ENCODE measurements at places on chromosomes 2 and 18. TPM values are rescaled to one million over a fixed set of nuclear protein-coding genes. Genes with fewer than 3 reads are reported as not detected.
A peak's percentile ranks its signal among the peaks of the same experiment; 100 is the strongest.

The MEP1B gene
- total RNA-seq: not detected

The ABCG8 gene
- total RNA-seq: not detected

The NPAS2 gene
- total RNA-seq: 11.0 TPM

The KCNJ13 gene
- not detected for total RNA-seq

The PLA2R1 gene
- 1.3 TPM for total RNA-seq

The SERPINB13 gene
- not detected for total RNA-seq

The NEU2 gene
- total RNA-seq: not detected

The IL1B gene
- total RNA-seq: 0.65 TPM

The AKAIN1 gene
- not detected for total RNA-seq

The KCNJ3 gene
- total RNA-seq: 0.12 TPM

The IMPA2 gene
- total RNA-seq: 89.9 TPM

The GLI2 gene
- total RNA-seq: 4.0 TPM

The MAL gene
- 63.8 TPM for total RNA-seq

The SKA1 gene
- 23.9 TPM for total RNA-seq

GRCh38 chr2:30026091-30027055, 105.0 kb upstream of the ALK start:
- DNase-seq: peak; percentile 1

- DNase-seq: no peak
Measured at GRCh38 chr2:214233164-214233563, 177.7 kb upstream of the VWC2L start.

DNA sequence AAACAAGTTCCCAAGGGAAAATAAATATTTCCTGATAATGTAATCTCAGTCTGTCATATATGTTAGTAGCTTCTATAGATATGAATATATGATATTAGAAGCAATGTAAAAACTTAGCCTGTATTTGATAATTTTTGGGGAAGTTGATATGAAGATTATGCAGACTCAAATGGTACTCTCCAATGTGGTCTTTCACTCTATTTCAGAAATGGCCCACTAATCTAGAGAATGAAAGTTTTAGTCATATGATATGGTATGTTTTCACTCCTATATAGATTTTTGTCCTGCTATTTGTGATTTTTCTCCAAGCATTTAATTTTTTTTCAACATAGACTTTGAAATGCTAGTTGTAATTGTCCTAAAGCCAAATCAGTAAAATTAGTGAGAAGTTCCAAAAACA, 236.7 kb upstream of the BOD1L2 start:
- no peak for DNase-seq

- DNase-seq: no peak
Measured at GRCh38 chr2:241257419-241258032, 57.9 kb downstream of the HDLBP start.

GRCh38 chr2:141041281-141041680, 1089.5 kb downstream of the LRP1B start:
- no peak for DNase-seq

DNA sequence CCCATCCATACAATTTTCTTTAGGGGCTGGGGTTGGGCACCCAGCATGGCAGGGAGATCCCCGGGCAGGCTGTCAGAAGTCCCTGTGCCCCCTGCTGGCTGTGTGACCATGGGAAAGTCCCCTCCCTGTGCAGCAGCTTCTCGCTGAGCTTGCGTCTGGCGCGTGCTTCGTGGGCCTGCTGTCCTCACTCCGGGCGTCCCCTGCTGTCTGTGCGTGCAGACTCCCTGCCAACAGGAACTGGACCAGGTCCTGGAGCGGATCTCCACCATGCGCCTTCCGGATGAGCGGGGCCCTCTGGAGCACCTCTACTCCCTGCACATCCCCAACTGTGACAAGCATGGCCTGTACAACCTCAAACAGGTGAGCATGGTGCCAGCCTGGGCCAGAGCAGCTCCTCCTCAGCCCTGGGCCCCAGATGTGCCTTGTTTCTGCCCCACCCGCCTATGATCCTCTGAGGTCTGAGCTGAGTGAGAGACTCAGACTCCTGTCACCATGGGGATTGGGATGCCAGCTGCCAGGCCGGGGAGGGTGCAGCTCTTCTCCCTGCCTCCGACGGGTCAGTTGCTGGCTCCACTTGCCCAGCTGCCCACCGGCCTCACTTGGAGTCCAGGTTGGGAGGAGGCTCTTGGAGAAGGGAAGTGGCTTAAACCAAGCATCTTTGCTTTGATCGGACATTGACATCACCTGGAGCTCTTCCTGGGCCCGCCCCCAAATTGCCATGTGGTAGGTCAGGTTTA, 28.6 kb downstream of the IGFBP2 start:
- DNase-seq: no peak

DNA sequence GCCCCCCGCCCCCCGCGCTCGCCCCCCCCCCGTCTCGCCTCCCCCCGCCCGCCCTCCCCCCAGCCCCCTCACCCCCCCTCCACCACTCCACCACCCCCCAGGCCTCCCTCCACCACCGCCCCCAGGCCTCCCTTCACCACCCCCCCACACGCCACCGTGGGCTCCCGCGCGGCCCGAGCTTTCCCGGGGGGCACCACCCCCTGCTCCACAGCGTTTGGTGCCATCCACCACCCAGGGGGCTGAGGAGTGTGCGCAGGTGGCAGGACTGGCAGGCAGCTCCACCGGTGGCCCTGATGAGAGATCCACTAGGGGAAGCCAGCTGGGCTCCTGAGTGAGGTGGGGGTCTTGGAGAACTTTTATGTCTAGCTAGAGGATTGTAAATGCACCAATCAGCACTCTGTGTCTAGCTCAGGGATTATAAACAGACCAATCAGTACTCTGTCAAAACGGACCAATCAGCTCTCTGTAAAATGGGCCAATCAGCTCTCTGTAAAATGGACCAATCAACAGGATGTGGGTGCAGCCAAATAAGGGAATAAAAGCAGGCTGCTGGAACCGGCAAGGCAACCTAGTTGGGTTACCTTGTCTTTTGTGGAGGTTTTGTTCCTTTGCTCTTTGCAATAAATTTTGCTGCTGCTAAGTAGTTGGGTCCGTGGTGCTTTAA, 43.0 kb upstream of the ITSN2 start:
- DNase-seq: no peak

DNA sequence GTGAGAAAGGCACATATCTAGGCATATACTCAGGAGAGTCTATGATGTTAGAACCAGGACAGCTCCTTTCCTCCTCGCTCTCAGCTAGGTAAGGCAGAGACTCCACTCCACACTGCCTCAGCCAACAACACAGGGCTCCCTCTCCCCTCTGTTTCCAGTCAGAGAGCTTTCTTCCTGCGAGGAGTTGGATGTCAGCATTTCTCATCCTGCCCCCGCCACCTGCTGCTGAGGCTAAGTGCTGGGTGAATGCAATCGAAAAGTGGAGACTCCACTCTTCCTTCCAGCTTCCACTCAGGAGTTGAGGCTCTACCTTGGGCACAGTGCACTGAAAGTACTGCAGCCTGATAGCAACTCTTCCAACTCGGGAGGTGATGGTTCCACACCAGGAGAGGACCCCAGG, 177.2 kb upstream of the RAB6C start:
- no peak for DNase-seq

DNA sequence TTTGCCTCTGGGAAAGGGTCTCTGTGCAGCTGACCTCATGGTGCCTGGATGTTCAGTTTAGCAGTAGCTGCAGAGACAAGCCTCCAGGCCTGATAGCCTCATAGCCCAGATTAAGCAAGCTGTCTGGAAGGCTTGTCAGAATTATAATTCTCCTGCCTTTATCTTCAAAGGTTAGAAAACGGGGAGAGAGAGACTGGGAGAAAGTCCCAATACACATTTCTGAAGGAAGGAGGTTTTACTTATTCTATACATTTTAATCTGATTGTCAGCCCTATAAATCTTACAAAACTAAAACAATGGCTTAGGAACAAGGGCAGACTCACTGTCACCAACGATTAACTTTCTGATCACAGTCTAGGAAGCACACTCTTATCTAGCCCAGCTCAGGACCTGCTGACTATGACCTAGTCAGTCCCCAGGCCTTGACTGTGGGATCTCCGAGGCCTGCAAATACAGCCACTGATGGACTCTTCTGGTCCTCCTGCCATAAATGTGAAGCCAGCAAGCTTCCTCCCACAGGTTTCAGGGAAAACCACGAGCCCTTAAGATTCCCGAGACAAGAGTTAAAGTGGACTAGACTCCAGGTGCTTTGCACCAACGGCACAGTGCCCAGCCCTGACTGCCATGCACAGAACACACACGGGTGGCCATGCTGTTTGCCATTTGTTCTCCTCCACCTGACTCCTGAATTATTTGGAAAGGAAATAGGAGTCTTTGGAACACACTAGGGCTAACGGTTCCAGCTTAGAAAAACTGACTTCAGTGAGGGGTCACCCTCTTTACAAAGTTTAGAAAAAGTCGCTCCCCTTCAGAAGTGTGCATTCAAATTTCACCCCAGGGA, 111.4 kb upstream of the SMAD7 start:
- no peak for DNase-seq

DNA sequence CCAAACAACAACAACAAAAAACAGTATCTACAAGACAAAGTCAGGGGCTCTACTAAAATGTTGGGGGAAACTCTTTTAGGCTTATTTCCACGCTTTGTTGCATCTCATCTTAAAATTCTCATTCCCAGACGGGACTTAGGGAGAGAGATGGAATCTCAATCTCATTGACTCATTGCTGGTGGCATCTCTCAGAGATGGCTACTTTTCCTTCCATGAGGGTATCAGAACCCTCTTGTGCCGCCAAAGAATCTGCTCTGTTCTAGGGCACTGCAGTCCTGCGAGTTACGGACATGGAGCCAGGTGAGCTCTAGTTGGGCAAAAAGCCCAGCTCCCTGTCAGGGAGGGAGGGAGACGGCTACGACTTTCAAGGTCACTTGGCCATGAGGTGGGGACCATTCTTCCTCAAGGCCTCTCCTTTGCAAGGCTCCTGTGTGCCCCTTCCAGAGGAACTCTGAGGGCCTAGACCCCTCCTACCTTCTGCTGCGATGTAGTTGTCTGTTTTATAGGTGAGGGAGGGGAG, 68.0 kb downstream of the MYCN start:
- DNase-seq: no peak

GRCh38 chr2:80291656-80292055, 12.9 kb downstream of the LRRTM1 start:
- no peak for DNase-seq

GRCh38 chr2:6443061-6443823, 422.5 kb downstream of the CMPK2 start:
- DNase-seq: no peak

GRCh38 chr18:58373481-58373880, 255.4 kb downstream of the ALPK2 start:
- no peak for DNase-seq

DNA sequence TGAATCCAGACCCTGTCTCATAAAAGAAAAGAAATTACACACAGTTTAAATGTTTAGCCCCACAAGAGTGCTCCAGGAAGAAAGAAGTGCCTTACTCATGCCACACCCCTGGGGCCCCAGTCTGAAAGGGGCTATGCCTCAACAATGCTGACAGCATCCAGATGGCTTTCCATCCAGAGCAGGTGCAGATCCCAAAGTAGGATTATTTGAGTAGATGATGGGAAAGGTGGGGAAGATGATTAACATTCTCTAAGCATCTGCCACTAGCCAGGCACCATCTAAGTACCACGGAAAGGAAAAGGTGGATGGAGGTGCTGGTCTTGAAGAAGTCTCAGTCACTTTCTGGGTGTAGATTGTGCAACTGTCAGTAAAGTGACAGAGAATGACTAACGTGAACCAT, 16.3 kb downstream of the DPYSL5 start:
- DNase-seq: no peak

GRCh38 chr2:217101972-217102371, 242.1 kb upstream of the TNP1 start:
- no peak for DNase-seq

- no peak for DNase-seq
Measured at GRCh38 chr2:129187343-129187742, 792.1 kb upstream of the RAB6C start.
